Testis (tissue), 5 donors: ENCODE measurements at places on chromosomes 5 and 9. TPM values are rescaled to one million over a fixed set of nuclear protein-coding genes. Genes with fewer than 3 reads are reported as not detected.

The GDF9 gene
- 14.2 TPM for polyA plus RNA-seq

DNA sequence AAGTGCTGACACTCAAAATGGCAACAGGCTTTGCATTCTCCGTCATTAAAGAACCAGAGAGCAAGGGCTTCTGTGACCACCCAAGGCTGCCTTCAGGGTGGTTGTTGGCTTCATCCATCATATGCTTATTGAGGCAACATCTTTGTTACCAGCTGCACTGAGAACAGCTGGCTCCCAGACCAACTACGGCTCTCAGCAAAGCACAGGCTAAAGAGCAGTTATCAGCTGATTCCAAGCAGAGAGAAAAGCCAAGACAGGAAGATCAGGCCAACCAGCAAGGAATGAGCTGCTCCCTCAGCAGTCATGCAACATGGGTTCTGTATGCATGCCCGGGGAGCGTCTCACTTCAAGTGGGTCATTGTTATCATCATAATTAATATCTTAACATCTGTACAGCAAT lies 358.9 kb downstream of the ACTL7B start:
- DNase-seq = no peak

DNA sequence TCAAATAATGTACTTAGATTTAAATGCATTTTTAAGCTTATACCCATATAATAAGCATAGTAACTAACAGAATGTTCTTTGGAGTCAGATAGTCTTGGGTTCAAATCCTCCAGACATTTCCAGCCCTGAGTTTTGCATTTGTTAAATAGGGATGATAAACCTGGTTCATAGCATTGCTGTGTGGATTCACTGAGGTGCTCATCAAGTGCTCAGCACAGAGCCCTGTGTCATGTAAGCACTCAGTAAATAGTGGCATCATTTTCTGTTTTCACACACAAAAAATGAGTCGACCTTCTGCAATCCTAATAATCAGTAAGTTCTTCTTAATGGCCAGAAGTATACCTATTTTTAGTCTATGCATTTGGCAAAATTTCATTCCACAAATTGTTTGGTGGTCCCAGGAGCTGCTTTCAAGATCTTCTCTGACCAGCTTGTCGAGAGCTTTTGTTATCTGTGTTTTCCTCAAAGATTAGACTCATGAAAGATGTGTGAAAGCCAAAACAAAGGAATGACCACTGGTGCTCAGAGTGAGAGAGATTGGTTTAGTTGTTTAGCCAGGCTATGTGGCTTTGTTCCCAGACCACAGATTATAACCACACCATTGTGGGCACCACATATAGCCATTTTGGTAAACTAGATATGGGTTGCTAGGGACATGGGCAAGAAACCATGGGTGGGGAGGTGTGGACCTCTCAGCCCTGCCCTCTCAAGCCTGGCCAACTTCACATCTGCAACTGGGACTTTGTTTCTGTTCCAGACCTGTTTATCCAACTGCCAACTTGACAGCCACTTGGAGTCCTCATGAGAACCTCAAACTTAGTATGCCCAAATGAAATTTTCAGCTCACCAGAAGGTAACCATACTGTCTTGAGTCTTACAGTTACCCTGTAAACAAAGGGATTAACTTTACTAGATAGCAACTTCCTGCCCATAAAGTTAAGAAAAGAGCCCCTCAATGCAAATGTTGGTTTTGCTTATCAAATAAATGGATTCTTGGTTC lies 45.0 kb downstream of the DOCK8 start:
- no peak for DNase-seq

DNA sequence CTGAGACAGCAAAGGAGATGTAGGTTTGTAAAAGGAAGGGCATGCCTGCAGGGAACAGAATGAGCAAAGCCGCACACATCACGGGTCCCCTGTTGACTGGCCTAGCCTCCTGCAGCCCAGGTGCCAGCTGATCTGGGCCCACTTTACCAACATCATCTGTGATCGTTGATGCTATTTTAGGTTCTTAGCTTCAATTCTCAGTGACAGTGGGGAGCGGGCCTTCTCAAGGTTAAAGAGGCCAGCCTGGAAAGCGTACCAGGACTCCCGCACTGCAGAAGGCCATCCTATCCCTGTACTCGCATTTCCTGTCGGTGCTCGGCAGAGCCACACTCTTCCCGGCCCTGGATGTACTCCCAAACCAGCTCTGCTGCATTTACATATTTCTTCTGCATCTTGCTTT lies 213.5 kb upstream of the IRX1 start:
- no peak for DNase-seq

GRCh38 chr9:116087246-116087645 lies 66.3 kb upstream of the PAPPA start:
- DNase-seq = no peak

GRCh38 chr5:125381290-125381689 lies 634.9 kb upstream of the ZNF608 start:
- DNase-seq = no peak

The PCDHB5 gene
- 5.5 TPM for polyA plus RNA-seq

- no peak for DNase-seq
Observed at GRCh38 chr5:36298552-36298951, 3.1 kb downstream of the RANBP3L start.

The CENPH gene
- 38.9 TPM for polyA plus RNA-seq

The IL4 gene
- polyA plus RNA-seq = not detected

GRCh38 chr9:91992461-91993041 lies 42.5 kb upstream of the ROR2 start:
- DNase-seq = no peak

DNA sequence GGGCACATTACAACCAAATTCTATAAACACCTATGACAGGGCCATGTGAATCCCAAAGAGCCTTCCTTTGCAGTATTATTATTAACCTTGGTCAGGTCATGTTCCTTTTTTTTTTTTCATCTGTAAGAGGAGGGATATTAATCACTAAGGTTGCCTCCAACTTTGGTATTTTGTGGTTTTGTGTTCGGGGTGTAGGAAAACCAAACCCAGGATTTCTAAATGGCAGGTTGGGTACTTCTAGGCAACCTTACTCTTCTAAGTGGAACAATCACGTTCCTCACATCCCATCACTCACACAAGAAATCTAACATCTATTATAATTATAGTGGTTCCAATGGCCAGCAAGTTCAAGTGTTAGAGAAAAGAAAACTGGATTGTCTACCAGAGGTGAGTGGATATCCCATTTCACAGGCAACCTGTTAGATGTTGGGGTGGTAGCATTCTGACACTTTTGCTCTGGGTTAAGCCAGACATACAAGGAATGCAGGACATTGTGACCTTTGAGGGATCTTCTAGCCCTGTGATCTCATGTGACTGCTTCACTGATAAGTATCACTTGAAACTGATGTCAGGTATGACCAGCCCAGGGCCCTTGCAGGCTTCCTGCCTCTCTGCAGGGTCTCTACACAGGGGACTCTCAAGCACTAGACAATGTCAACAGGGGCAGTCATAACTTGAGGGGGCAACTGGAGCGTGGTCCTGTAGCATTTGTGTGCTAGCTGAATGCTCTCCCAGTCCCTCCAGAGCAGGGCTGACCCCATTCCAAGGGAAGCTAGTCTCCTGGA lies 126.2 kb upstream of the VLDLR start:
- DNase-seq = no peak

The QRFP gene
- polyA plus RNA-seq = not detected

DNA sequence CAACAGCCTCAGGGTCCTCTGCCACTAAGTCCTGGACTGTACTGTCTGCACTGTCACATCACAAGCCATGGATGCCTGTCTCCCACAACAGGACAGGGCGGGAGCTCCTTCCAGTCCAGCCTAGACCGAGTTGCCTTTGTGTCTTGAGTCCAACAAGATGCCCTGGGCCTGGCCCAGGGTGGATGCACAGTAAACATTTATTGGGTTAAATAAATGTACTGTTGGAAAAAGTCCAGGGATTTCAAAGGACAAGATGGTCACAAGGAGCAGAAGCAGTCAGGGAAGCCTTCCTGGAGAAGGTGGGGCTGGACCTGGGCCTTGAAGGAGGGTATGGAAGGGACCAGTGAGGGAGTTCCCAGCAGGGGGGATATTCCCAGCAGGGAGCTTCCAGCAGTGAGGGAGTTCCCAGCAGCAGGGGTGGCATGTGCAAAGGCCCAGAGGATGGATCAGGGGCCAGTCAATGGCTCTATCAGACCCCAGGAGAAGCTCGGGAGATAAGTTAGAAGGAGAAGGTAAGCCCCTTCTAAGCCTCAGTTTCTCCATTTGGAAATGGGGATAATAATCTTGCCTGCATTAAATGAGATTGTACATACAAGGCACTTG lies 72.7 kb upstream of the NEURL1B start:
- DNase-seq = no peak
